ENCODE measurements at places on chromosomes 3 and 15. TPM values are rescaled to one million over a fixed set of nuclear protein-coding genes. Genes with fewer than 3 reads are reported as not detected.

DNA sequence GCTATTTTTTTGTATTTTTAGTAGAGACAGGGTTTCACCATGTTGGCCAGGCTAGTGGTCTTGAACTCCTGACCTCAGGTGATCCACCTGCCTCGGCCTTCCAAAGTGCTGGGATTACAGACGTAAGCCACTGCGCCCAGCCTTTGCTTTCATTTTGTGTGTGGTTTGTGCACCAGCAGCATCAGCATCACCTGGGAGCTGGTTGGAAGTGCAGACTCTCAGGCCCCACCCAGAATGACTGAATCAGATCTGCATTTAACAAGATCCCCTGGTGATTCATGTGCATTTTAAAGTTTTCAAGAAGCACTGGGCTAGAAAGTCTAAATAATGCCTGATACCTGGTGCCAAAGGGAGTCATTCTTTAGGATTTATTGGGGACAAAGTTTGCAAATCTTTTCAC lies 73.4 kb upstream of the BNIP2 start:
- DNase-seq: peak; percentile 57

DNA sequence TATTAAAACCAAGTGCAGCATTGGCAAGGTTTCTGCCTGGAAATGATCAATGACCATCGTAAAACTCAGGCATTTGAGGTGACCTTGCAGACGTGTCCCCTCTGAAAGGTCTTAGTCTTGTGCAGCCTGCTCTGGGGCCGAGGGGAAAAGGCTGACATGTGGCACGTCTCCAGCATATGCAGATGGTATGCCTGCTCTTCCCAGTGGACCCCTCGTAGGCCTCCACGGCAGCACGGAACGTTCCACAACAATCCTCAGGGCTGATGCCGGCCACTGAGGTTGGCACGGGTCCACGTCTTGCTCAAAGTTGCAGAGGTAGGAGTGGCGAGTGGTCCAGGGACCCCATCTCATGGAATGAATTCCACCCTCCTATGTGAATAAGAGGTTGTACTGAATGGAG lies 247.5 kb upstream of the LYSMD4 start:
- DNase-seq: no peak

DNA sequence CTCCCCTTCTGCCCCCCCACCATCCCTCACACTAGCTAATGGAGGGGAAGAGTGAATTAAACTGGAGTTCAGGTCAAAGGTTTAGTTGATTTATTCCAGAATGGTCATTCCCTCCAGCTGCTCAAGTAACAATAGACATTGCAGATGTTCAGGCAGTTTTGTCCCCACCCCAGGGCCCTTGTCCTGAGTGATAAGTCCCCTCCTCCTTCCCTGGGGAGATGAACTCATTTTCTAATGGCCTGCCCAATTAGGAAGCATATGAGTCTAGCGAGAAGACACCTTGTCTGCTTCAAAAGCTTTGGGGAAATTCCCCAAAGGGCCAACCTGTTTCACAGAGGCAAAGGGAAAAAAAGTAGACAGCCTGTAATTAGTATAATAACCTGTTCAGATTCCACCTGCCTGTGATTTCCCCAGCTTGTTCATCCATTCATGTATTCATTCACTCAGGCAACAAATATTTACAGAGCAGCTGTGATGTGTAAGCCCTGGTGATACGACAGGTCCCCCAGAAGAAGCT lies 165.3 kb downstream of the SHQ1 start:
- DNase-seq: no peak

DNA sequence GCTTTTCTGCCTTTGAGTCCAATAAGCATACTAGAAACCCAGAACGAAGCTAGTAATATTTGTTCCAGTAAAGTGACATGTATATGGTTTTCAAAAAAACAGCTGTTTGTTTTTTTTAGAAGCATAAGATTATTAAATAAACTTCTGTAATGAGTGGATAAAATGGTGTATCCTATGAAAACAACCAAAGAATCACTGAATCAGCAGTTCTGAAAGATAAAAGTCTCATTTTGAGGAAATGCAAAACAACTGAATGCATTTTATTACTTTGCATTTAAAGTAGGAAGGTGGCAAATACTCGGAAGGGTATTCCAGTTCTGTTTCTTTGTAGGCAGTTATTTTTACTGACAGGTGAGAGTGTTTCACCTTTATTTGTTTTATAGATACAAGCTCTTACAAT lies 107.0 kb downstream of the CNTN4 start:
- DNase-seq: no peak

DNA sequence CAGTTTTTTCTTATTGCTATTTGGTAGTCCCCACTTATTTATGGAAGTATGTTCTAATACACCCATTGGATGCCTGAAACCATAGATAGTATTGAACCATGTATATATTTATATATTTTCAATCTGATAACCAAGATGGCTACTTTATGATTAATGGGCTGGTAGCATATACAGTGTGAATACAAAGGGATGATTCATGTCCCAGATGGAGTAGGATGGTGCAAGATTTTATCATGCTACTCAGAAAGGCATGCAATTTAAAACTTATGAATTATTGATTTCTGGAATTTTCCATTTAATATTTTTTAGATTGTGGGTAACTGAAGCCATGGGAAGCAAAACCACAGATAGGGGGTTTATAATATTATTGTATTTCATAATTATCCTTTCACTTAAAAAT lies 35.2 kb downstream of the AP4E1 start:
- no peak for DNase-seq

DNA sequence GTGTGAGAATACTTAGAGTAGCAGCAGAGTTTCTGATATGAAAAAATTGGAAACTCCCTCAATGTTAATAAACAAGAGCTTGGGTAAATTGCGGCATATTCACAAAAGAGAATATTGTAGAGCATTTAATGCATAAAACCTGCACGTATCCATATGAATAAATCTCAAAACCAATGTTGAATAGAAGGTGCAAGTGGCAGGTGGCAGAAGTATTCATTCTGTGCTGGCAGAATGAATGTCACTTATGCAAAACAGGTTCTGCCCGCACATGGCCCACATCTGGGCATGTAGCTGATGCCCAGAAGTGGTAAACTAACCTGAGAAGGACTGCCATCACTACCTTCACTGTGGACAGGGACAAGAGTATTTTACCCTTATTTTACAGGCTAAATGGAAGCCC lies 14.1 kb upstream of the PRSS50 start:
- no peak for DNase-seq

GRCh38 chr3:41893977-41894376 lies 67.9 kb downstream of the ULK4 start:
- no peak for DNase-seq

DNA sequence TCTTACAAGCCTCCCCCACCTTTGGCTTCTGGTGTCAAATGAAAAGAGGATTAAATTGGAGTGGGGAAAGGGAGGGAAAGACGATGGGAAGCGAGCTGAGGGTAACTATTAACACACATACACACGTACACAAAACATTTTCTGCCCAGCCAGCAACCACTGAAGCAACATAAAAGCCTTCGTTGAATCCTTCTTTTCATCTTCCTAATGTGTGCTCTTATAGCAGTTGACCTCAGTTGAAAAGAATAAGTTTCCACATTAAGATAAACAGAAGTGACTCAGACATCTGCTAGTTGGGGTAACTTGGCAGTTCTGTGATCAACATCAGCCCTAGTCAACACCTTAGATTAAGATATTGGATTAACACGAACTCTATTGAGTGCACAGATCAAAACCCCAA lies 558.5 kb downstream of the MECOM start:
- no peak for DNase-seq

- DNase-seq: no peak
These were observed 116.1 kb downstream of the IMPG2 start for GRCh38 chr3:101204246-101204645.

GRCh38 chr3:12301513-12301912 lies 12.6 kb downstream of the PPARG start:
- DNase-seq: no peak

- DNase-seq: no peak
These were observed 36.4 kb downstream of the TAMM41 start for GRCh38 chr3:11810276-11810675.

DNA sequence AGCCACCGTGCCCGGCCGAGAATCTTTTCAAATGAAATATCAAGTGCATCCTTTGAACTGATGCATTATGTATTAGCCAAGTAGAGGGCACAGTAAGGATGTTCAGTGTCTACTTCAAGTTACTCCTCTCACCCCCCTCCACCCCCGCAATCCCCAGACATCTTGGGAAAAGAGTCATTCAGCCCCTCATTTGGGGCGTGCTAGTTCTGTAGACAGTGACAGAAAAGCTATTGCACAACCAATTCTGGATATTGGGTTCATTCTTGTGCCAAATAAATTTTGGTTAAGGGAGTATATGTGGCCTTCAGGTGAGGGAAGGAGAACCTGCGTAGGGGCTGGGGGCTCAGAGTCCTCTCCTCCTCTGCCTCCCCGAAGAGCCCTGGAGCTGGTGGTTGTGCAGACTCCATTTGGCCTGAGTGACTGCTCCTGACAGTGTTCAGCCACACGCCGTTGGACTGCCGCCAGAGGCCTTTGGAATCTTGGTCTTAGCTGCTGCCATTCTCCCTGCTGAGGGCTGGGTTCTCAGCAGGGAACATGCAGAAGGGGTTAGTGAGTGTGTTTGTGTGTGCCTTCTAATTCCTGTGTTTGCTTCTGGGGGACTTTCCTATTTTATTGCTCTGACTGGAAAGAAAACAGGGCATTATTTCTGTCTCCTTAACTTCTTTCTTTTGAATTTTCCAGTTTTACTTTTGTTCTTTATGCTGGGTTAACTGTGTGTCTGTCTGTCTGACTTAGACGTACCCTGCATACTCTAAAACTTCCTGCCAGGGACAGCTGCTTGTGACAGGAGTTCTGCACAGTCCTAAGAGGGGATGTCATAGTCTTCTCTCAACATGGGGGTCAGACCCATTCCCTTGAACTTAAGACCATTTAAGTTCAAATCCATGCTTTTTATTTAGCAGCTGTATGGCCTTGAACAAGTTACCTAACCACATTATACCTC lies 21.0 kb downstream of the RARB start:
- peak; percentile 70 for DNase-seq

- peak; percentile 90 for DNase-seq
These were observed 1.9 kb downstream of the CHST2 start for GRCh38 chr3:143121241-143122088.

DNA sequence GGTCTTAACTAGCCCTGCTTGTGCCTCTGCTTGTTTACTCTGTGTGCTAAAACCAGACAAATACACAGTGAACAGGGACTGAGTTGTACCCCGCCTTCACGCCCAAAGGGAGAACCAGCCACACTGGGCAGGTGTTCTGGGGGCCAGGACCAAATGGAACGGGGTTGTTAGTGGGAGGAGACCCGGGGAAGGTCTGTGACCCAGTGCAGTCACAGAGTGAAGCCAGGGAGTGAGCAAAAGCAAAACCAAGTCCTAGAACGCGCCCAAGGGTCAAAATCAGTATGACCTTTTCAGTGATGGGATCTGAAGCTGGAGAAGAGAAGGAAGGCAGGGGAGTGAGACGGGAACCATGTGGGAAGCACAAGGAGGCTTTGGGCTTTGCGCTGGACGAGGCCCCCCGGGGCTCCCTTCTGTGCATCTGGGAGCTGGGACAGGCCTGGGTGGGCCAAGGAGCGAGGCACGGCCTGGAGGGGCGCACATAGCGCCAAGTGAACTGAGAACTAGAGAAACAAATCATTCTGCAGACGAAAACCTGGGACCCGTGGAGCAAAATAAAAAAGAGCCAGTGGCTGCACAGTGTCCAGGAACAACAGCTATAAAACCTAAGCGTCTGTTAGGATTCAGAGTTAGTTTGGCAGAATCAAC lies 78.3 kb upstream of the ALDH1A3 start:
- peak; percentile 24 for DNase-seq

DNA sequence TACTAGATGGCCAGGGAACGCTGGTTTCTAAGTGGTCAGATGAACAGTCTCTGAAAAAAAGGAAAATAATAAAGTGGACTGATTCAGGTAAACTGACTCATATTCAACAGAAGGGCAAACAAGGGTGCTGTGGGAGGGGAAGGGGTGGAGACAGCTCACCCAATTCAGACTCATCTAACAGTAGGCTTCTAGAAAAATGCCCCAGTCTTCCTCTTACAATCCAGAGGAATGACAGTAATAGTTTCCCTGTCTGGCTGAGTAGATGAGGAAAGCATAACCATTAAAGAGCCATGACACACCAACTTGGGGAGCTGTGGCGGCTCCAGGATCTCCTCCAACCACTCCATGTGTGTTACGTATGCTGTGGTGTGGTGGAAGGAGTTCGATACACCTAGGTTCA lies 231.4 kb upstream of the UMPS start:
- no peak for DNase-seq

DNA sequence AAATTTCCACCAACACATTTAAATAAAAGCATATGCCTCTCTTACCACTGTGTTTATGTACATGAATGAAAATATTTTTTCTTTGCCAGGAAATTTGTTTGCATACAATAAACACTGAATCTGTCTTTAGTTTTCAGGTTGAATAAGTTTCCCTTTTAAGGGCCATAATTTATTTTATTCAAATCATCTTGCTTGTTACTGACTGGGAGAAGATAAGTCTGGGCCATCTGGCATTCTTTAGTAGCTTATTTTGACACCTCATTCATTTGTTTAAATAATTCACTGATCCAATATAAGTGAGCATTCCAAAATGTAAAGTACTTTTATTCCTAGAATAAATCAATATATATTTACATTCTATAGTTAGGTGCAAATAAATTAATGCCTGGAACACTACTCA lies 1001.3 kb downstream of the PLOD2 start:
- DNase-seq: no peak

GRCh38 chr15:44695294-44695693 lies 15.8 kb downstream of the PATL2 start:
- DNase-seq: no peak

GRCh38 chr3:66441129-66441528 lies 59.7 kb downstream of the LRIG1 start:
- DNase-seq: peak; percentile 62

- no peak for DNase-seq
These were observed 166.8 kb downstream of the LPP start for GRCh38 chr3:188320757-188321156.

- DNase-seq: no peak
These were observed 1.8 kb downstream of the STAG1 start for GRCh38 chr3:136750209-136750896.

DNA sequence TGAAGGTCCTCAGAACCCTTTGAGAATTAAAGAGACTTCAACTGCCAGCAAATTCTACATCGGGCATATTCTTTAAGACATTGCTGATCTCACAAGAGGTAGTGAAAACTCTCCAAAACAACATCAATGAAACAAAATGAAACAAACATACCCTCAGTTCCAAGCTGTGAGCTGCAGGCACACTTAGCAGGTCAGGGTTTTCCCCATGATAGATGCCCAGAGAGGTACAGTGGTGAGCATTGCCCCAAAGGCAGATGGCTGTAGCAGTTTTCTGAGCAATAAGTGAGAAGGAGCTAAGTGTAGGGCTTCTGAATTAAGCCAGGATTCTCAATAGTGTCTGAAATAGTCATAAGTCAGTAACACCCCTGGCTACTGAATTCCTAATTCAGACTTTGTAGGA lies 96.1 kb upstream of the TSEN2 start:
- DNase-seq: no peak

Gene BOC
- total RNA-seq: 11.3 TPM

Gene ZPLD1
- not detected for total RNA-seq

Gene CHRNA5
- total RNA-seq: 14.0 TPM

Gene SLC12A8
- total RNA-seq: 17.3 TPM

Gene LINS1
- 8.0 TPM for total RNA-seq

Gene ACKR2
- 1.1 TPM for total RNA-seq

Gene IGSF10
- total RNA-seq: 0.19 TPM

Gene SLC9C1
- 0.50 TPM for total RNA-seq

Gene CRYBG3
- total RNA-seq: 10.8 TPM

All from endodermal cell (in vitro differentiated cells).